Femur (tissue), 1 donor: ENCODE measurements at places on chromosomes 11 and 22.

DNA sequence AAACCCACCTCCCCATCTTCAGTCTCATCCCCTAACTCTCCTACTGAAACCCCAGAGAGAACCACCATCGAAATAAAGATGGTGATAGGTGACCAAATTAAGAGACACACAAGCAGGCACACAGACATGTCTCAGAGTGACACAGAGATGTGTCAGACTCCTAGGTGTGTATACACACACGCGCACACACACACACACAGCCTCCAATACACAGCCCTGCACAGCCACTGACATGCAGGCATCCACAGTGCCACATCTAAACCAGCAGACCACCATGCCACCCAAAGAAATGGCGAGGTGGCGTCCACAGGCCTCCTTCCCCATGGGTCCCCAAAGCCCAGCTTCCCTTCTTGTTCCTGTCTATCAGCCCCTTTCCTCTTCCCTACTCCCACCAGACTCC is 27.4 kb downstream of the NRXN2 start:
- no peak for DNase-seq

DNA sequence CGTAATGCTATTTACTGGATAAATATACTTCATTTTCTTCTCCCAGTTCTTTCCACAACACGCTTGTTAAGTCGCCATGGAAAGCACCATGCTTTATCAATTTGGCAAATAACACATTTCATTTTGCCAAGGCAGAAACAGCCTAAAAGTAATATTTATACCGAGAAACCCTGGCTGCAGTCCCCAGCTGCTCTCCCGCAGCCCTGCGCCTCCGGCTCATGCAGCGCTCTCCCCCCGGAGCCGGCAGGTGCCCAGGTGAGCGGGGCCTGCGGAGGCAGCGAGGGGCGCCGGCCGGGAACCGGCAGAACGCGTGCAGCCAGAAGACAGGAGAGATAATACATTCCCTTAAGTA is 681 bp upstream of the ARHGEF12 start:
- DNase-seq, result no peak

DNA sequence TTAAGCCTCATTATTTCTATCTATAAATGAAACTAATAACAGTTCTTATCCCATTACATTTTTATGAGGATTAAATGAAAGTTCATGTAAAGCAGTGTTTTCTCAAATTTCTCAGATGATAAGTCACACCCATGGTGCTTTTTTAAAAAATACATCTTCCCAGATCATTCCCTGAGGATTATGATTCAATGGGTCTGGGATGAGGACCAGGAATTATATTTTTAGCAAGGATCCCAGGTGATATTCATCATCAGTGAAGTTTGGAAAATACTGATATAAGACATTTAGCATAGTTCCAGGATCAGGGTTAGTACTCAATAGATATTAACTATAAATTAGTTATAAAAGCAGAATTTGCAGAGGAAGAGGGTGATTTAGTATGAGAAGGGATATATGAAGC is 89.1 kb downstream of the BBOX1 start:
- no peak for DNase-seq

DNA sequence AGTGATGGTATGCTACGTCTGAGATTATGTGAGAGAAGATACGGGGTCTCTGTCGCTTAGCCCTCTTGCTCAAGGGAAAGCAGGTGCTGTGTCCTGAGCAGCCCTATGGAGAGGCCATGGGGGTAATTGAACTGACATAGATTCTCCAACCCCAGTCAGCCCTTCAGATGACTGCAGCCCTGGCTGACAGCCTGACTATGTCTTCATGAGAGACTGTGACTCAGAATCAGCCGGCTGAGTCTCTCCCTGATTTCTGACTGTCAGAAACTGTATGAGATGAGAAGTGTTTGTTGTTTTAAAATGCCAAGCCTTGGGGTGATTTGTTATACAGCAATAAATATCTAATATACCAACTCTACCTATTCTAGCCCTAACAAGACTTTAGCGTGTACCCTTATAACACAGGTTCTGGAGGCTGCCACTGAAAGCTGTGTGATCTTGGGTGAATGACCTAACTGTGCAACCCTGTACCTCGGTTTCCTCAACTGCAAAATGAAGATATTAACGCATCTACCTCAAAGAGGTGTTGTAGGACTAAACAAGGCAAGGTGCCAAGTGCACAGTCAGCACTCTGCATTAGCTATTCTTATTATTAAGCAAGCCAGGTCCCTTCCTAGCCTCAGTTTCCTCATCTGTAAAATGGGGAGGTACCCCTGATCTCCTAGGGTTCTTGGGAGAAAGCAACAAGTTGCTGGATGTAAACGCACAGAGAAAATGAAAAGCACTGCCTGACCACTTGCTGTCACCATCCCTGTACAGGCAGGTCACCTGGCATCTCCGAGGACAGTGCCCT is 24.9 kb downstream of the SLC43A1 start:
- no peak for DNase-seq

- DNase-seq, result no peak
Measured at GRCh38 chr11:33214187-33214586, 43.0 kb upstream of the HIPK3 start.

- DNase-seq, result no peak
Measured at GRCh38 chr11:45546366-45546765, 119.1 kb downstream of the CHST1 start.

DNA sequence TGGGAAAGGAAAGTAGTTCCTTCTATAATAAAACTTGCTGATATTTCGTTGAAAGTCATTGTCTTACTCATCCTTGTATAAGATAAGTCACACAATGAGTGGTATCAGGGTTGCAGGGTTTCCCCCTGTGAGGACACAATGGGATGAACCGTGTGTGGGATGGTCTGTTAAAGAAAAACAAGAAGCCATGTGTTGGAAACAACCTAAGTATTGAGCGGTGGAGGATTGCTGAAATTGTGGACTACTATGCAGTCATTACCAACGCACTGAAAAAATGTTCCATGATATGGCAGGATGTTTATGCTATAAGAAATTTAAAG is 28.6 kb downstream of the PTPRJ start:
- DNase-seq, result no peak

GRCh38 chr22:22838148-22838786 is 49.3 kb upstream of the IGLL5 start:
- no peak for DNase-seq

GRCh38 chr11:75246006-75246670 is 5.6 kb downstream of the TPBGL start:
- peak; percentile 11 for DNase-seq

DNA sequence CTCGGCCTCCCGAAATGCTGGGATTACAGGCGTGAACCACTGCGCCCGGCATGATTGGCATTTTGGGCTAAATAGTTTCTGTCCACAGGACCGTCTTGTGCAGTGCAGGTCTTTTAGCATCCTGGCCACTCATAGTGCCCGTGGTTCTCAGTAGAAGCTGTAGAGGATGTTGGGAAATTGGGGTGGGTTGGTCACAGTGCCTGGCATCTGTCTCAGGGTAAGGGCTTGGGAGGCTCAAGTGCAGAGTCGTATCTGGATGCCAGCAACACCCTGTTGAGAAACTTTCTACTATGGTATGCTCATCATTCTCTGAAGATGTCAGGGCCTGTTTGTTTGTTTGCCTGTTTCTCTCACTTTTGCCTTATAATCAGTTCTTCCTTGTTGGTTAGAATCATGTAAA is 21.9 kb downstream of the UBE2L3 start:
- no peak for DNase-seq

DNA sequence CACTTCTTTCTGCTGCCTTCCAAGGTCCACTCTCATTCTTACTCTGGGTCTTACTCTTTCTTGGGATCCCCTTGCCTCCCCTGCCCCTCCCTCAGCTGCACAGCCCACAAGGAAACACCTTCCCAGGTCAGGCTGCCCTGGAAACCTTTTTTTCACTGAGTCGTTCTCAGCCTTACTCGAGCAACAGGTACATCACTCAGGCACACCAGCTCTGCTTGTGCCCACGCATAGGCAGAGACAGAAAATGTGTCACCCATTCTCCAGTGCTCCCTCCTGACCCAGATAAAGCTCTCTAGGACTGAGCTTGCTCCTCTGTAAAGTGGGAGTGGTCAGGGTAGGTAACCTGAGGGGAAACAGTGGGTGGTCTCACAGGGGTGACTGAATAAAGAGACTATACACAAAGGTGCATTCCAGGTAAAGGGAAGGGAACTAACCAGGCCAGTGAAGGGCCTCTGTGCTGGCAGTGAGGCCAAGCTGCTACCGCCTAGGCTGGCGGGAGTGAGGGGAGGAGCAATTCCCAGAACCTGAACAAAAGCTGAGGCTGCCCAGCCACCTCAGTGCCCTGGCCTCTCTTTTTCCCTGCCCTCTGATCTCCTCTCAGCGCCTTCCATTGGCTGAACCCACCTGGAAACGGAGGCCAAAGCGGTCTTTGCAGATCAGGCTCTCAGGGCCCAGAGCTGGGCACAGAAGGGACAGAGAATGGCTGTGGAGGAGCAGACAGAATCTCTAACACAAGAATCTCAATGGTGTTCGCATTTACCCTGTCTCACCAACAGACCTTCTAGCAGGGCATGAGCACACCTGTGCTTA is 15.9 kb downstream of the PRG3 start:
- no peak for DNase-seq

- DNase-seq, result no peak
Measured at GRCh38 chr22:22384267-22384666, 124.3 kb downstream of the ZNF280B start.

DNA sequence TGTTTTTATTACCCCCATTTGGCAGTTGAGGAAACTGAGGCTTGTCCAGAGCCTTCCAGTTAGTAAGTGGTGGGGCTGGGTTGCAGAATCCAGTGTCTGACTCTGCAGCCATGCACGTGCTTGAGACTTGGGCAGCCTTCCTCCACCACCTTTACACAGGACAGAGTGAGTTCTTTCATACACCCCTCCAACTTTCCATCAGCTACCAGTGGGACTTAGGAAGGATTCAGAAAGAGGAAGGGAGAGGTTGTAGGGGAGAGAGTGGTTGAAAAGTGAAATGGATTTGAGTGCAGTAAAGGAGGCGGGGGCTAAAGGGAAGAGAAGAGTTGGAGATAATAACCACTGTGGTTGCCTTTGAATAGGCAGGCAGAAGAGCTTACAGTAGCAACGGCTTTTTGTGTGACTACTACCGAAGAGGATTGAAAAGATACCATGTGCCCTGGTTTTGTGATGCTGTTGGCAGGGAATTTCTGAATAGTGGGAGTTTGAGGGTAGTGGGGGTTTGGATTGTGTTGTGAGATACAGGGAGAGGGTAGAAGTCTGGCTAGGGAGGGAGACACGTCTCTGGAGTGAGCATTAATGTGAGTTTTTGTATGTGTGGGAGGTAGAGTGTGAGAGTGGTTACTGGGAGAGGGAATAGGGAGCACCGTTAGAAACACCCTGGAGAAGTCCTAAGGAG is 1.7 kb downstream of the UVRAG start:
- no peak for DNase-seq

- DNase-seq, result peak; percentile 29
Measured at GRCh38 chr11:31246451-31247165, 122.9 kb downstream of the DCDC1 start.

DNA sequence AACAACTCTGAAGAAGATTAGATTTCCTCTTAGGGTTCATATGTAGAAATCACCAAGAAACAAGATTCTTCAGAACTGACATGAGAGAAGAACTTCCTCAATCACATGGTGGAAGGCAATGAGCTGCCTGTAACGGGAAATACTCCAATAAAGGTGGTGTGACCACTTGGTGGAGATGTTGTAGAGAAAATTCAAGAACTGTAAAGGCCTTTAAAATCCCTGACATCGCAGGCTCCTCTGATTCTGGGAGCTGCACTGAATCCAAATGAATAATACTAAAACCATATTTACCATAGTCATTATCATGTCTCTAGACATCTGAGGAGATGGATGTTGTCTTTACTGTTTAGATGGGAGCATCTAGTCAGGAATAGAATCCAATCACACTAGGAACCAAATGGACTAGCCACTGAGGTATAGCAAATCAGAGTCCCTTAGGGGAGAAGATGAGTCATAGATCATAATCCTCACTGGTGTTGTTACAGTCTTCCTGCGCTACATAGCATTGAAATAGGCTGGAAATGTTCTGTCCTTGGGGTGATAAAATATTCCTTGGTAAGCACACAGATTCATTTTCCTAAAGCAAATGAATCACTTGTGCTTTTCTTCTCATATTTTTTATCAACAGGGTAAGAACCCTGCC is 321.6 kb upstream of the TENM4 start:
- DNase-seq, result no peak

DNA sequence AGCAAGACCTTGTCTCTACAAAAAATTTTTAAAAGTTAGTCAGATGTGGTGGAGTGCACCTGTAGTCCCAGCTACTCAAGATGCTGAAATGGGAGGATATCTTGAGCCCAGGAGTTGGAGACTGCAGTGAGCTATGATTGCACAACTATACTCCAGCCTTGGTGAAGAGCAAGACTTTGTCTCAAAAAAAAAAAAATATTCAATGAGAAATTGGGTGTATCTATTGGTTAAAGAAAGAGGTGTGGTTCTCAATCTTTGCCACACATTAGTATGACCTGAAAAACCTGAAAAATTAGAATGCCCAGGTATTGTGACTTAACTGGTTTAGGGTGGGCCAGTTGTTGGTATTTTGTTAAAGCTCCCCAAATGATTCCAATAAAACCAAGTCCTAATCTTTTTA is 32.4 kb downstream of the MTNR1B start:
- DNase-seq, result no peak

DNA sequence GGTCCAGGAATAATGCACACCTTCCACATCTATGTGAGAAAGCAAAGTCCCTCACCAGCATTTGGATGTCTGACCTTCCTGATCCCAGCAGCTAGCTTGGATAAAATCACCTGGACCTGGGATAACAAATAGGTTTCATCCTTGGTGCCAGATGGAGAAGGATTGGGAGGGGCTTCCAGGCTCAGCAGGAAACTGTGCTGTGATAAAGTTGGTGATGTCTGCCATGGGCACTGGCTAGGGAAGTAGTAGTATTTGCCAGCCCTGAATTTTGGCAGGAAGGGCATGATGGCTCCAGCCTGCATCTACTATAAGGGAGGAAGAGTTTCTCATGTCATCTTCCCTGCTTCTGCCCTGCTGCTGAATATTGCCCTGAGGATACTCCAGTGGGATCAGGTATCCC is 37.5 kb downstream of the C11orf91 start:
- no peak for DNase-seq

DNA sequence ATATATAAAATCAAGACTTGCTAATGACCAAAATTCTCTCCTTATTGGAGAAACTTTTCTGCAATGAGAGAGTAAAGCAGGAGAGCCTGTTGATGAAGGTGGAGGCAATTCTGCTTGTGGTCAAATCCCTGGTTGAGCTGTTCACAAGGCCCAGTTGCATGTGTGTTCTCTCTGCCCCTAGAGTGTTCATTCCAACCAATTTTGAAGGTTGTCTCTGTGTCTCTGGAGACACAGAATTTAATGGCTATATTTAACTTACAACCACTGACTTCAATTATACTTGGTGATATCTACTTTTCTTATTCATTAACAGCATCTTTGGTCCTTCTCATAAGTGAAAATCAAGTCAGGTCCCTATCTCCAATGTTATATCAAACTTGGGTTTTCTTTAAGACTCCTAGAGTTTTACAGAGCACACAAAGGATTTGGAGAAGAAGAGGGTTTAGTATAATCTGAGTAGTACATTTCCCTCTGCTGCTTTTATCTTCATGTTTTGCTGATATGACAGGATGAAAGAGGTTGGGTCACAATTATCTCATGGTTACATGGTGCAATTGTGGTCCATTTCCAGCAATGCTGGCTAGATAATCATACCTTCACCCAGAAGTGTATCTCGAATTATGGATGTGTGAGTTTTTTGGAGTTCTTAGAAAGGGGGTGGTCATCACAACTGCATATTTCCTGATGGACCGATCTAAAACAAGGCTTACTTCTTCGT is 4.0 kb downstream of the OOSP4A start:
- no peak for DNase-seq
